ENCODE measurements at places on chromosomes 1 and 21.

DNA sequence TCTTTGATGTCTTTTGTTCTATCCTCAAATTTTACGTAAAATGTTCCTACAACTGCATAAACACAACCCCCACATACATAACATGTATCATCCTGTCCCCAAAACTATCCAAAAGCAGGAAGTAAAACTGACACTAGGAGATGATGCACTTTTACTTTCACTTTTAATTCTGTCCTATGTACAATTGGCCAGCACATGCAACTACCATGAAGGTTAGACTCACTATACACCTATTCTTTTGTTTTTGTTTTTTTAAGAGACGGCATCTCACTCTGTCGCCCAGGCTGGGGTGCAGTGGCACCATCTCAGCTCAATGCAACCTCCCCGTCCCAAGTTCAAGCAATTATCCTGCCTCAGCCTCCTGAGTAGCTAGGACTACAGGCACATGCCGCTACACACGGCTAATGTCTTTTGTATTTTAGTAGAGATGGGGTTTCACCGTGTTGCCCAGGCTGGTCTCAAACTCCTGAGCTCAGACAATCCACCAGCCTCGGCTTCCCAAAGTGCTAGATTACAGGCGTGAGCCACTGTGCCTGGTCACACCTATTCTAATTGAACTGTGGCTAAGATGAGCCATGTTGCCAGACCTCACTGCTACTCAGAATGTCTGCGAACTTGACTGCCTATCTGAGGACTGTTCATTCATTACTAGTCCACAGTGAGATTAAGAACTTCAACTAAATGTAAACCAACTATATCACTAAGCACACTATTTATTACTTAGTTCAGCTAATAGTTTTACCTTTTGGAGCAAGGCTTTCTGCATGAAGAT lies 48.0 kb downstream of the TOR3A start:
- H3K4me1 ChIP-seq: peaks cover 37% of the 10 kb centered on the region
- peak overlapping the region; percentile 87 for H3K27ac ChIP-seq
- H3K36me3 ChIP-seq: no peaks in the 10 kb centered on the region
- H3K4me3 ChIP-seq: peak overlapping the region; percentile 60

DNA sequence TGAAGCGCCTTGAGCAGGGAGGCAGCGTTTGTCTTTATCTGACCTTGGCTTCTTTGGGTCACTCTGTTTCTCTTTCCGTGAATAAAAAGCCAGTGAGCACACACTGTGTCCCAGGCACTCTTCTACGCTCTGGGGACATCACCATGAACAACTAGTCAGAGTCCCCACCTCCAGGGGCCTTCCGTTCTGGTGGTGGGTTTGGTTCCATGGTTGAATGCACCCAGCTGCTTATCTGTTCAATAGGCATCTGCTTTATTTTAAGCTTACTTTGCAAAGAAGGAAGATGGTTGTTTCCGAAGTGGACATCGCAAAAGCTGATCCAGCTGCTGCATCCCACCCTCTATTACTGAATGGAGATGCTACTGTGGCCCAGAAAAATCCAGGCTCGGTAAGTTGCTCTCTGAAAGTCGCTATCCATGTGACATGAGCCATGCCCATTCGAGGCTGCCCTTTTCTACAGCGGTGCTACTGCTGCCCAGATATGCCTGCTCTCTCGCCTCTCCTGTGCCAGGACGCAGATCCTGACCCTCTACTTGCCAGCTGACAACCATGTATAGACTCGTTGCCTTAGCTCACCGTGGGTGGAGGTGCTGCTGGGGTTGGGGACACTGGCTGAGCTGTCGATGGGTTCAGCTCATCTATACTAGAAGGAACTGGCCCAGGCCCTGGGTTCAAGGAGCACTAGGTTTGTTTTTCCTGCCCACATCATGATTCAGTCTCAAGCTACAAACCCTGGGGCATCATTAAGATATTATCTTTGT lies 5.9 kb downstream of the MX1 start:
- H3K4me1 ChIP-seq: peaks cover 18% of the 10 kb centered on the region
- H3K4me3 ChIP-seq: no peak overlapping the region
- no peaks in the 10 kb centered on the region for H3K27me3 ChIP-seq
- H3K36me3 ChIP-seq: peaks cover 80% of the 10 kb centered on the region

- H3K4me3 ChIP-seq: no peak overlapping the region
- DNase-seq: no peak
- H3K4me1 ChIP-seq: peaks cover 69% of the 10 kb centered on the region
- peaks cover 6% of the 10 kb centered on the region for H3K36me3 ChIP-seq
Measured at GRCh38 chr1:230147253-230148125, 80.5 kb downstream of the GALNT2 start.

GRCh38 chr1:11484321-11484655 lies 5.3 kb downstream of the DISP3 start:
- peaks cover 11% of the 10 kb centered on the region for H3K4me1 ChIP-seq
- H3K36me3 ChIP-seq: no peaks in the 10 kb centered on the region
- no peak for DNase-seq
- H3K27me3 ChIP-seq: peaks cover 20% of the 10 kb centered on the region

- DNase-seq: no peak
- no peaks in the 10 kb centered on the region for H3K36me3 ChIP-seq
- no peak overlapping the region for H3K27ac ChIP-seq
- H3K27me3 ChIP-seq: no peaks in the 10 kb centered on the region
Measured at GRCh38 chr1:41712695-41713094, 206.0 kb downstream of the HIVEP3 start.

DNA sequence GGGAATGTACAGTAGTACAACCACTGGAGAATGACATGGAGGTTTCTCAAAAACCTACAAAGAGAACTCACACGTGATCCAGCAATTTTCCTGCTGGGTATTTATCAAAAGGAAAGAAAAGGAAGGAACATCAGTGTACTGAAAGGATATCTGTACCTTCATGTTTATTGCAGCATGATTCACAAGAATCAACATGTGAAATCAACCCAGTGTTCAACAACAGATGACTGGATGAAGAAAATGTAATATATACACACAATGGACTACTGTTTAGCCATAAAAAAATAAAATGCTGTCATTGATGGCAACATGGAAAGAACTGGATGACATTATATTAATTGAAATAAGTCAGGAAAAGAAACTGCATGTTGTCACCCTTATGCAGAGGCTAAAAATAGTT lies 19.0 kb upstream of the CYP4A11 start:
- peaks cover 6% of the 10 kb centered on the region for H3K27me3 ChIP-seq
- H3K27ac ChIP-seq: no peak overlapping the region
- no peak for DNase-seq
- H3K36me3 ChIP-seq: no peaks in the 10 kb centered on the region

Data from activated naive CD4-positive, alpha-beta T cell treated with anti-CD3 and anti-CD28 coated beads for 36 hours (primary cell).